ENCODE measurements at places on chromosomes 16 and 17. TPM values are rescaled to one million over a fixed set of nuclear protein-coding genes. Genes with fewer than 3 reads are reported as not detected.
A peak's percentile ranks its signal among the peaks of the same experiment; 100 is the strongest.

- no peak for DNase-seq
Observed at GRCh38 chr16:10880594-10881452, 3.8 kb downstream of the CIITA start.

DNA sequence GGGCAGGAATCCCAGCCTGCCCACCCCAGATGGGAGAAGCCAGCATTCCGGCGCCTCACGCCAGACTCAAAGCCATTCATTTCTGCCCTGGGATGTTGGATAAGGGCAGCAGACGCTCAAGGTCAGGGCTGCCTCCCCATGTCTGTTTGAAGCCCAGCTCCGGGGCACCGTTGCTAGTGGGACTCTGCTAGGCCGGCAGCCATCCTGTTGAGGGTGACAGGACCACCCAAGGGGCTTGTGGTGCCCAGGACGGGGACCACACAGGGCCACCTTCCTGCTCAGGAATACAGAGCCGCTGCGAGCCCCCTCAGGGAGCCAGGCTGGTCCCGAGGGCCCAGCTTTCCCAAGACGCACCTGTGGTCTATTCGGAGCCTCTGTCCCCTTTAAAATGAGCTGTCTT, 101.7 kb upstream of the CREBBP start:
- DNase-seq, result no peak

DNA sequence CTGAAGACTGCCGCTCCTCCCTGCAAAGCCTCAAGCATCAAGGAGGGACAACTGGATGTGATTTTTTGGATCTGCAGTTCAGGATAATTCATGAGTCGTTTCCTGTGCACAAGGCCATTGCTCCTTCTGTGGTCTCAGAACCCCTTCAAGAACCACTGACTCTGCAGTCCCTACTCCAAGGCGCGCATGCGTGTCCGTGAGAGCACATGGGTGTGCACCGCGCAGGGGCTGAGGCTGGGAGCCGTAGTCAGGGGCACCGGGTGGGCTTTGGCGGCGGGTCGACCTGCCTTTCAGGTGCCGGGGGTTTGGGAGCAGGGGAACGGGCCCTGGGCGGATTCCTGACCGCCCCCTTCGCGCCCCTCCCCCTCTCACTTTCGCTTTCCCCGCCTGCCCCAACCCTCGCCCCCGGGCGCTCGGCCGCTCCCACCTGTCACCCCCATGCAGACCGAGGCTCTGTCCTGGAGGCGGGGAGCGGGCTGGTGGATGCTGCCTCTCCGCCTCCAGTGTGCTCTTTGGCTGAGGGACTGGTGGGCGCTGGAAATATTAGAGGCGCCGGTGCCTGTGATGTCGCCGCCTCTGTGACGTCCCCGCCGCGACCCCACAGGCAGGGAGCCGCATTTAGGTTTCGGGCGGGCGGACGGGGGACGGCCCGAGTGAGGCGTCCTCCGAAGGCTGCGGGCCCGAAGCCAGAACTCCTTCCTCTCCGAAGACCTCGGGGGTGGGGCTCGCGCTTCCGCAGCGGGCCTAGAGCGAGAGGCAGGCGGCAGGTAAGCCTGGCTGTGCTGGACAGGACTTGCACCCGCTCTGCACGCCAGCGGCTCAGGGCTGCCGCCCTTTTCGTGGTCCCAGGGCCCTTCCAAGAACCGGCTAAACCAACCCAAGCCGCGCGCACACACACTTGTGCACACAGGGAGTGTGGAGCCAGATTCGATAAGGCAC, at the start of gene SPATA32:
Gene SPATA32, minus strand, starts transcription at position 518 of the 939 bp plus-strand sequence. Its CDS starts 78 bp downstream, at position 440.
- DNase-seq, result peak; percentile 70

DNA sequence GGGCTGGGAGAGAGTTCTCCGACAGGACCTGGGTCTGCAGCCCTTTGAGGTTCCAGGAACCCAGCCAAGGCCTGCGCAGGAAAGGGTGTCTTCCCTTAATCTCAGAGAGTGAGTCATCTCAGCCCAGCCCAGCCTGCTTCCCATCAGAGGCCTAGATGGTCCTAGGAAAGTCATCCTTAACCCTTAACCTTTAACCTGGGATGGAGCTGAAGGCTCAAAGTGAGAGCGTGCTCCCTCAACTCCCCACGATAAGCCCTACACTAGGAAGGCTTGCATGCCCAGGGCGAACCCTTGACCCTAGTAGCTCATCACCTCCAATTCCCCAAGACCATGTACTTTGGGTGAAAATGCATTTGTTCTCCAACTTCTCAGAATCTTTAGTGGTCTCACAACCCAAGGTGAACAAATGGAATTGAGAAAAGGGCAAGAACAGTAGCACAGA, 4.8 kb upstream of the ATXN7L3 start:
- no peak for DNase-seq

- DNase-seq, result peak; percentile 66
Observed at GRCh38 chr16:81366316-81366932, 51.7 kb downstream of the GAN start.

- no peak for DNase-seq
Observed at GRCh38 chr17:27481327-27481726, 25.1 kb downstream of the KSR1 start.

DNA sequence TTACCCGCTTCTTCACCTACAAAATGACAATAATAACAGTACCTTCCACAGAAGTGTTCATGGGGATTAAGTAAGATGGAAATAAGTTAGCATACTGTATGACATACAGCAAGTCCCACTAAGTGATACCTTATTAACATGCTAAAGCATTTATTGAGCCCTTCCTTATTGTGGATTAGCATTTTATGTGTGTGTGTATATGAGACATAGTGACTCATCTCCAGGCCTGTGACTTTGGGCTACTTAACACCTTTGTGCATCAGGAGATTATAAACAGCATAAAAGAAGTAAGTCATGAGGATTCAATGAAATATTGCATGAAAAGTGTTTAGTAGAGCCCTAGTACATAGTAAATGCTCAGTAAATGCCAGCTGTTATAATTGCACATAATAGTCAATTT, 52.9 kb downstream of the CA10 start:
- no peak for DNase-seq

DNA sequence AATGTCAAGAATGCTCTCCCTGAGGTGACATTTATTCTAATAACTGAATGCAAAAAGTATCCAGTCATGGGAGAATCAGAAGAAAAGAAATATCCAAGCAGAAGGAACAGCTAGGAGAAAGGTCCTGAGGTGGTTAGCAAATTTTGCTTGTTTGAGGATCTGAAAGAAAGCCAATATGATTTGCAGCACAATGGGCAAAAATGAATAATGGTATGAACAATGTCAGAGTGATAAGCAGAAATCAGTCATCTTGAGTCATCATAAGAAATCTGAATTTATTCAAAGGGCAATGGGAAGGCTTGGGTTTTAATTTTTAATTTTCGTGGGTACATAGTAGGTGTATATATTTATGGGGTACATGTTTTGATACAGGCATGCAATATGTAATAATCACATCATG, 68.5 kb downstream of the BRIP1 start:
- DNase-seq, result no peak

GRCh38 chr16:55421226-55421625, 57.8 kb upstream of the MMP2 start:
- no peak for DNase-seq

- no peak for DNase-seq
Observed at GRCh38 chr16:85863384-85863774, 35.6 kb upstream of the IRF8 start.

GRCh38 chr17:76199469-76199868, 40.8 kb downstream of the RNF157 start:
- DNase-seq, result no peak

GRCh38 chr16:17328932-17329331, 141.8 kb downstream of the XYLT1 start:
- no peak for DNase-seq

- peak; percentile 84 for DNase-seq
Observed at GRCh38 chr17:58249270-58250133, 11.1 kb downstream of the LPO start.

GRCh38 chr17:27892542-27892865, 661 bp downstream of the LYRM9 start:
- DNase-seq, result no peak

- no peak for DNase-seq
Observed at GRCh38 chr16:24221219-24221618, 34.9 kb upstream of the CACNG3 start.

- peak; percentile 83 for DNase-seq
Observed at GRCh38 chr16:5678371-5678770, 580.8 kb upstream of the EEF2KMT start.

DNA sequence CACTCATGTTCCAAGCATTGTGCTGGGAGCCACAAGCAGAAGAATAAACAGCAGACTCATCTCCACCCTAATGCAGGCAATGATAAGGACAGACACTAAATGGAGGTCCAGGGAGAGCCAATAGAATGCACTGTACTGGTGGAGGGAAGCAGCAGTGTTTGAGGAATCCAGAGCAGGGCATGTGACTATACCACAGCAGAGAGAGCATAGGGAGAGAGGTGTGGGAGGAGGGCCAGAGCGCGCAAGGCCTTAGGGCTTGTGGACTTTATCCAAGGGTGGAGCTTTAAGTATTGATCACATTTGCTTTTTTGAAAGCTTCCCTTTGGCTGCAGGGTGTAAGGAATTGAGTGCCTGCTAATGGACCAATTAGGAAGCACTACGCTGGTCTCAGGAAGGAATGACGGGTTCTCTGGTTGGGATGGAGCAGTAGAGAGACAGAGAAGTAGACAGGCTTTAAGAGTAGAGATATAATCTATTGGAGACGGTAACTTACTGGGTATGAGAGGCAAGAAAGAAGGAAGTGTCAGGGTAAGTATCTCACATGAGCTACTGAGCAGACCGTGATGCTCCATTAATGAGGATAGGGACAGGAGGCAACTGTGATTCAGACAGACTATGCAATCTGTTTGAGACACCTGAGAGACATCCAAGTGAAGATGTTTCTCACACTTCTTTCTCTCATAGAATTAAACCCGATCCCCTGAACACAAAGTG, 82.2 kb downstream of the MYO1D start:
- no peak for DNase-seq

DNA sequence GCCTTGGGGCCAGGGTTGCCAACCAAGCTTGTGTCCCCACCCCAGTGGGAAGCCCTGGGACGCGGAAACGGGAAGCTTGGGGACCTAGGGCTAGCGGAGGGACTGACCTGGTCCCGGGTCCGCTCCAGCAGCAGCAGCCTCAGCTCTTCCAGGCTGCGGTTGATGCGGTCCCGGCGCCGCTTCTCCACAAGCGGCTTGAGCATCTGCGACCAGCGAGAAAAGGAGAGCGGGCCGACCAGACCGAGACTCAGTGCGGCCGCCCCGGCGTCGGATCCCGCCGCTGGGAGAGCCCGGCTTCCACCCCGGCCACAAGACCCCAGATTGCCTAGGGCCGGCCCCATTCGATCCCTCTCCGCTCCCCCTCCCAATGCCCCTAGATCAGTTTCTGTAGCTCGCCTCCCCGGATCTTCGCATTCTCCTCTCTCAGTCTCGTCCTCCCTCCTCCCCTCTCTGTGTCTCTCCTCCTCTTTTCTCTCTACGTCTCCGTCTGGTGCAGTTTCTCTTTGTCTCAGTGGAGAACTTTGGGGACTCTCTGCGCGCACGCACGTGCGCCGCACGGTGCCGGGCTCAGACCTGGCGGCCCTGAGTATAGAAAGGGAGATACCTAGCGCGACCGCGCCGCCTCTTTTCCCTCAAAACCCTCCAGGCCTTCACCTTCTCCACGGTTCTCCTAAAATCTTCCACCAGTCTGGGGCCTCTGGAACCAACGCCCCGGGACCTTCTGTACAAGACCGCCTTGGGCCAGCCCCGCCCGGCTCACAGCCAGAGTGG, 797 bp downstream of the HES7 start:
- DNase-seq, result peak; percentile 45

GRCh38 chr16:47599512-47599911, 138.4 kb downstream of the PHKB start:
- DNase-seq, result no peak

DNA sequence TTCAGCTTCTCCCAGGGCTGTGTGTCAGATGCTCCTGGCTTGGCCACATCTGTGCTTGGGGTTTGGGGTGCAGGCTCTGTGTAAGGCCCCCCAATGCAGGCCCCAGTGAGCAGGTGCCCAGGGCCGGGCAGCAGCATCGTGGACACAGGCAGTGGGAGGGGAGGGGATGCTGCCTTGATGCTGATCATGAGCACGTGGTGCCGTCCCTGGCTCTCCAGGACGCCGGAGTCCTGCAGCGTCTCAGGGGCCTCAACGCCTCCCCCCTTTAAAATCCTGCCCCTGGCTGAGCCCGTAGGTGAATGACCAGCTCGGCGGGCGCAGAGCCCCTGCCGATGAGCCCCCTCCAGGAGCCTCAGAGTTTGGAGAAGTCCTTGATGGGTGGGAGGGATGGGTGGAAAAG, 9.0 kb downstream of the METRNL start:
- DNase-seq, result no peak

DNA sequence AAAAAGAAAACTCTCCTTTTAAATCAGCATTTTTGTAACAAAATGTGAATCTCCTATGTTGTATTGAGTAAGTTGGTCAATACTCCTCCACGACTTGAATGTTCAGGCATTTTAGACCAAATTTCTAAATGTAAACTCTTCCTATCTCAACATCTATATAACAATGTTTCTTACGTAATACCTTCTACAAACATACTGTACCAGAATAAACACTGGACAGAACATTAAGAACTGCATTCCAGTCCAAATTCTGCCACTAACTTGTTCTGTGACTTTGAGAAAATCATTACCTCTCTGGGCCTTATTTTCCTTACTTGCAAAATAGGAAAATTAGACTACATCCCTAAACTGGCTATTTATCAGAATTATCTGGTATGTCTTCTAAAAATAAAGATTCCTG, 40.1 kb downstream of the AKAP10 start:
- DNase-seq, result no peak

DNA sequence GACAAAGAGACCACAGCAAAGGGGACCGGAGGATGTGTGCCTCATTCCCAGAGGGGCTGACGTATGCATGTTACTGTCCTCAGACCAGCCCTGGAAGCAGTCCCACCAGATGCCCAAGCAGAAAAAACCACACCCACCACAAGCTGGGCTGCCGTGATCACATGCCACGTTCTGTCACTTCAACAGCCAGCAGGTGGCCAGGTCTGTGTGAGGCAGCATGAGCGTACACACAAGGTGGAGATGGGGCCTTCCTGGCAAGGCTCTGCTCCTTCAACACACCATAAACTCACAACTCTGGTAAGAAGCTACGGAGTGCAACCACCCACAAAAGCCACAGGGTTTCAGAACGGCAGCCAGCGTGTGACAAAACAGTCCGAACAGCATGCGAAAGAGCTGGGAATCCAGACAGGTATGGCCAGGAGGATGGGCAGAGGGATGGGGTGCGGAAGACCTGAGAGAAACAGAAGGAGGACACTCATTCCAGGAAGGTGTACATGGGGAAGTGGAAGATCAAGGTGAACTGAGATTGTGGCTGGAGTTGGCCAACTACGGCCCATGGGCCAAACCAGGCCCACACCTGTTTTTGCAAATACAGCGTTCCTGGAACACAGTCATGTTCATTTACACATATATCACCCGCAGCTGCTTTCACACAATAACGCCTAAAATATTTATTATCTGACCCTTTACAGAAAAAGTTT, 27.9 kb downstream of the MBTPS1 start:
- DNase-seq, result peak; percentile 12

The ABCC6 gene
- 7.5 TPM for total RNA-seq

The OR4D1 gene
- 0.06 TPM for total RNA-seq

The PYY gene
- not detected for total RNA-seq

The OTOP2 gene
- not detected for total RNA-seq

The WFIKKN1 gene
- total RNA-seq, result 0.69 TPM

The STXBP4 gene
- 20.2 TPM for total RNA-seq

The CCL16 gene
- 0.79 TPM for total RNA-seq

The C1QTNF1 gene
- total RNA-seq, result 65.2 TPM

All from kidney (tissue), 22 donors.